ENCODE measurements at places on chromosomes 12 and 14. TPM values are rescaled to one million over a fixed set of nuclear protein-coding genes. Genes with fewer than 3 reads are reported as not detected.

DNA sequence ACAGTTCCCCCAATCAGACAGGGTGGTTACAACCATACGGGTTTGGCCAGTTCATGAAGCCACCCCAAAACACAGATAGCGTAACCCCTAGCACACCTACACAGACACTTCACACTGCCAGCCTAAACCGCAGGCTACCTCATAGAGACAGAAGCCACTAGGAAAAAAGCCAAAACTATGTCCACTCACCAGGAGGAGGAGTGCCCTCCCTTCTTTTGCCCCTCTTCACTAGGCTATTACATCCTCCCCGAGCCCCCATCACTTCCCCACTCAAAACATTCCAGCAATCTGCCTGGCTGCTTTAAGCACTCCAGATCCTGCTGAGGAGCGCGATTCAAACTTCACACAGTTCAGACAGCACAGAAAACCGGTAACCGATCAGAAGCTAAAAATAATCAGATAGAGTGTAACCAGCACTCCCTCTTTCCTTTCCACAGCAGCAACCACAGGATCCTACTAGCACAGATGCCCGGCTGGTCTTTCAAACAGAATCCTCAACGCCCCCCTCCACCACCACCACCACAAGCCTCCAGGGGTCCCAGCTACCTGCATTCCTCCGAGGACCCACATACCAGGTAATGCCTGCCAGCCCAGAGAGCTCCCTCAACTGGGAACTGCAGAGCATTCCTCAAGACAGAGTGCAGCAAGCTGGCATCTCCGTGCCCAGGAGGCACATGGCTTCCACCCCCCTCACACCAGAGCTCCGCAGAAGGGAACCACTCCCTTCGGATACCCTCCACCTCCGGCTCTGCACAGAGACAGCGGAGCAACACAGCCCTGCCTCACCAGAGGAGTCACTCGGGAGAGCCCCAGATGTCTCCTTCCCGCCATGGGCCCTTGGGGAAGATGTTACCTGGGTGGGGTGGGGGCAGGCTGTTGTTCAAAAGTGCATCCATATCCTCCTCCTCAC, 1.5 kb downstream of the CHD4 start:
- DNase-seq: peak; percentile 68

GRCh38 chr14:99681101-99681831, 2.8 kb upstream of the CYP46A1 start:
- no peak for DNase-seq

DNA sequence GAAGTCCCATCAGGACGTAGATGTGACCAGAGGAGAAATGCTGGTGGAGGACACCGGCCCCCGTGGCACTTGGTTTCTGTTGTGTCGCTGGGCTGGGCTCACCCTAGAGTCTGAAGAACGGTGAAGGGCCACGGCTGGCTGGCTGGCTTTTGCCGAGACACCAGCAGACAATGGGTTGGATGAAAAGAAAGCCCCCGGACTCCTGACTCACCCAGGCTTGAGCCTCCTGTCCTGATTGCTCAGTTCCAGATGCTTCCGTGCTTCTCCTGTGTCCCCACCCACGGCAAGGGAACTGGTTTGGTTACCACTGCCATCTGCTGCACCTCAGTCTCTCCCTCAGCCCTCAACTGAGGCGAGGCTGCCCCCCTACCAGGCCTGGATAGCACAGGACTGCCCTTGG, 10.4 kb upstream of the ENDOU start:
- no peak for DNase-seq

DNA sequence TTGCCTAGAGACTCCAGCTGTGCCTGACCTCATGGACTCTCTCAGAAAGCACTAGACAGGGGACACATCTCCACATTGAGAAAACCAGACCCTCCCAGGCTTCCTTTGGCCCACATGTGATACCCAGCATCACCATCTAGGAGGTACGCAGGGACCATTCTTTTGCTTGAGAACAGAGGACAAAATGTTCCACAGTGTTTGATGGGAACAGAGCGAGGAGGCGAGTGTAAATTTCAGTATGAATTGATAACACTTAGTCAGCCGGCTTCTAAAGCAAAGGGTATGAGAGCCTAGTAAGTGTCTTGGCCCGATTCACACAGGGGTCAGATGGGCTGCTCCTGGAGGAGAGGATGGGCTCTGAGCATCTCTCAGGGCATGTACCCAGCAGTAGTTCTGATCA, 1052.4 kb downstream of the BCL11B start:
- DNase-seq: no peak

DNA sequence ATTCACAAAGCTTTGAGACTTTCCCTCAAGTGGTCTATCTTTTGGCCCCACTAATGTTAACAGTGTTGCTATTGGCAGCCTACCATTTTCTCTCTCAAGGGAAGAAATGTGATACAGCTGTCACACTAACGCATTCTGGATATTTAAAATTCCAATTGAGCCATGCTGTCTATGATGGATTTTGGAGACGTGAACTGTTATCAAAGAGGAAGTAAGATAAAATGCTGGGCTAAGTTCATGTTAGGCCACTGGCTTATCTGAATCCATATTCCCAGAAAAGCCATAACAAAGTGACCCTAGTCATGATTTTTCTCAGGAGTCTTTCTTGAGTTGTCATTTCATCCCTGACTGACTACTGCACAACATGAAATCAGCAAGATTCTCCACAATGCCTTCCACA, 200.2 kb downstream of the PHLDA1 start:
- DNase-seq: no peak

GRCh38 chr14:44897845-44898151, 63.9 kb downstream of the KLHL28 start:
- DNase-seq: no peak

DNA sequence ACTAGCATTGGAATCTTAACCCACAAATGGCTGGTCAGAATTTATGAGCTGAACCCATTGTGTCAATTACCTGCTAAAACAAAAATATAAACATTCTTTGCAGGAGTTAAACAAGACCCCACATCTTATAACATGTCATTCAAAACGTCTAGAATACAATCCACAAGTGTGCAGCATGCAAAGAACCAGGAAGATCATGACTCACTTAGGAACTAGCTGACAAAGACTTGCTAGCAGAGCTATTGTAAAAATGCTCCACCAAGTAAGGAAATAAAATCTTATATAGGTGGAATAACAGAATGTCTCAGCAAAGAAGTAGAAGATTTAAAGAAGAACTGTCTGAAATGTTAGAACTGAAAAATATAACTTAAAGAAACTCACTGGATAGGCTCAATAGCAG, 26.5 kb upstream of the POC1B start:
- DNase-seq: no peak

GRCh38 chr12:18700271-18700670, 37.5 kb downstream of the PLCZ1 start:
- DNase-seq: peak; percentile 37

GRCh38 chr14:106211334-106211900, 685.0 kb downstream of the TMEM121 start:
- DNase-seq: no peak

GRCh38 chr14:61476105-61476753, 154.8 kb downstream of the PRKCH start:
- DNase-seq: no peak

- no peak for DNase-seq
Observed at GRCh38 chr12:29731591-29731990, 52.2 kb downstream of the TMTC1 start.

- no peak for DNase-seq
Observed at GRCh38 chr12:107891967-107892366, 117.5 kb downstream of the ASCL4 start.

- DNase-seq: no peak
Observed at GRCh38 chr12:110075880-110076279, 27.6 kb upstream of the C12orf76 start.

- DNase-seq: peak; percentile 77
Observed at GRCh38 chr12:16019136-16019535, 108.0 kb downstream of the DERA start.

DNA sequence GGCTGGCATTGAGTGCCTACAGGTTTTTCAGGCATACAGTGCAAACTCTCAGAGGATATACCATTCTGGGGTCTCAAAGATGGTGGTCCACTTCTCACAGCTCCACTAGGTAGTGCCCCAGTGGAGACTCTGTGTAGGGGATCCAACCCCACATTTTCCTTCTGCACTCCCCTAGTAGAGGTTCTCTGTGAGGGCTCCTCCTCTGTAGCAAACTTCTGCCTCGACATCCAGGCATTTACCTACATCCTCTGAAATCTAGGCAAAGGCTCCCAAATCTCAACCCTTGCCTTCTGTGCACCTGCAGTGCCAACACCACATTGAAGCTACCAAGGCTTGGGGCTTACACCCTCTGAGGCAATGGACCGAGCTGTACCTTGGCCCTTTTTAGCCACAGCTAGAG, 179.2 kb downstream of the CCDC91 start:
- no peak for DNase-seq

- DNase-seq: no peak
Observed at GRCh38 chr14:93104961-93105360, 10.8 kb downstream of the ITPK1 start.

DNA sequence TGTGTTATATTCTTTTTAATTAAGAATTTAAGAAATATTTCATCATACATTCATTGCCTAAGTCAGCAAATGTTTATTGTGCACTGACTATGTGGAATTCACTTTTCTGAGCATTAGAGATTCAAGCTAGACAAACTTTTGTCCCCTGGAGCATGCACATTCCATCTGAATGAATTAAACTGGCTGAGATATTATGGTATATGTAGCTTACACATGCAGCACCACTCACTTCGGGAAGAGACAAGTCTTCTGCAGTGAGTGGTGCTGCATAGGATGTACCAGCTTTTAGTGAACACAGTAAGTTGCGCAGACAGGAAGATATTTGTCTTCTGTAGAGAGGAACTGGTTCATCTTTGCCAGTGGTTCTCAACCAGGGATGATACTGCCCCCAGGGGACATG, 318.4 kb downstream of the SYT1 start:
- no peak for DNase-seq

DNA sequence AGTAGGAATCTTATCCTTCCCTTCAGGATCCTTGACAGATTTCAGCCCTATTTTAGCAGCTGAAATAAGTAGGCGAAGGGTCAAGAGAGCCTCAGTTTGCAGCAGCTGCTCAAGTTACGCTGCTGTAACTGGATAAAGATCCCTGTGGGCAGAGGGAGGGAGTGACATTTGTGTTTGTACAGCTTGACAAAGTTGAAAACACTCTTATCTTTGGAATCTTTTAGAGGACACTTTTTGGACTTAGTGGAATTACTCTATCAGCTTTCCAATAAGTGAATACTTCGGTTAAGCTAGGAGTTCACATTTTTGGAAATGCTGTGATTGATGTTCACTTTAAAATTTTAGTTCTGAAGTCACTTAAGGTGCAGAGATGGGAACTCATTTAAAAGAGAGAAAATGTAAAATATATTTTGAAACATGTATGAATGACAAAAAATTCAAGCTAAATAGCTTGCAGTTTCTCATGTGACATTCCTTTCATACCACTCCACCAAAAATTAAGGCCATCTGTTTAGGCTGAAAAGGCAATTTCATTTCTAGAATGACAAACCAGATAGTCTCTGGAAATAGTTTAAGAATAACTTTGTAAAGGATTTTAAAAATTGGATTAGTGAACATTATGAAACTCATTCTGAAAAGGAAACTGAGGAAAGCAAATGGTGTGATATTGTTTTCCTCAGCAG, 55.2 kb downstream of the SLC38A4 start:
- peak; percentile 89 for DNase-seq

GRCh38 chr12:579420-580110, 83.7 kb downstream of the NINJ2 start:
- no peak for DNase-seq

DNA sequence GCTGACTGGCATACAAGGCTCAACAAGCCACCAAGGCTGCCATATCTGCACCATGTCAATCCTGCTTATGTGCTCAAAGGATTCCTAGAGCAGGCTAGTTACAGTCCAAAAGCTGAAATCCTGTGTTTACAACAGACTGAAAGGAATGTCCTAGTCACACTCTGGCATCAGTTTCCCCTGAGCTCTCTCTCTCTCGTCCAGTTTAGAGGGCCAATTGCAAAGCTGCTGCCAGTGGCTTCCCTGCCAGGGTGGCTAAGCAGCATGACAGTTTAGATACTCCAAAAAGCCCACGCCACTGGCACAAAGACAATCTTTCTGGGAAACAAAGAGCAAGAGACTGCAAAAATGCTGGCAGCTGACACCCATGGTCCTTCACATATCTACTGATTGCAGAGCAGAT, 392.1 kb downstream of the RPS29 start:
- DNase-seq: no peak

DNA sequence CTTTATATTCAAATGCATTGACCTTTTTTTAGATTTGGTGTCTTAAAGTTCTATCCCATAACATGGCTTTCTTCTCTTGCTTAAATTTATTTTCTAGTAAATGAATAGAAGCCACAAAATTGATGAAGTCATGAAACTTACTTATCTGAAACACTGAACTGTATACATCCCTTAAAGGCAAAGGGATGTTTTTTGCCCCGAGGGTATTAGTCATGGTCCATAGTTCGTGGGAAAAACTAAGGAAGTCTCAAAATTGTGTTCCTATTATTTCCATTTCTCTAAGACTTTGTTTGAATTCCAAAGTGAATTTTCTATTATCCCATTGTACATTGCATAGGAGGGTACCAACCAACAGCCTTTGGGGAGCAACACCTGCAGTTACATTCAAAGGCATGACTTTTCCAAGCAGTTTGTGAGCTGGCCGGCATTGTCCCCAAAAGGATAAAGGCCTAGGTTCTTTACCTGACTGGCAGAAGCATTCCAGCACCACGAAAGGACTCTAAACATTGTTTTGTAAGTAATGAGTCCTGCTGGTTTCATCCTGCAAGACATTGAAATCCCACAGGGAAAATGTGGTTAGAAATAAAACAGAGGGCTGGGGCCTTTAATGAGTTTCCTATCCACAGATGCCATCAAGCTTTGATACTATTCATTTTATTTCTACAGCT, 473.5 kb downstream of the PRKD1 start:
- DNase-seq: no peak

GRCh38 chr14:68580096-68580645, 212.7 kb downstream of the ZFP36L1 start:
- peak; percentile 59 for DNase-seq

- no peak for DNase-seq
Observed at GRCh38 chr14:100146531-100147091, 12.8 kb downstream of the DEGS2 start.

DNA sequence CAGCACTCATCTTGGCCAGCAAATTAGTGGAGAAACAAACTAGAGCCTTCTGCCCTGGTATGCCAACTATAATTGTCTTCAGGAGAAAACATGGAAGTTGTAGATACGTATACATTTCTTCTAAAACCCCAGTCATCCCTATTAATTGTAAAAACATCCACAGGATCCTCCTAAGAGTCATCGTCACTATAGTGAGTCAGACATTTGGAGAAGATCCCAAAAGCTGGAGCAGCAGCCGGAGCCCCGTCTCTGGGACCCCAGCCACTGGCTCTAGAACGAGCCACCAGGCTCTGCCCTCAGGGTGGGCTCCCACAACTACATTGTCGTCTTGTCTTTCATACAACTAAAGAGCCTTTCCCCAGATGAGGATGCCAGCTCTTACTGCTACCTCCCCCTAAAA, 15.5 kb downstream of the PRKAB1 start:
- no peak for DNase-seq

- no peak for DNase-seq
Observed at GRCh38 chr14:58200846-58201245, 897 bp downstream of the ACTR10 start.

Gene IFNG-AS1
- not detected for total RNA-seq

Gene R3HDM2
- 24.6 TPM for total RNA-seq

Gene MANSC4
- not detected for total RNA-seq

Gene ZFHX2
- 0.31 TPM for total RNA-seq

Gene ALDH1L2
- total RNA-seq: 13.4 TPM

Gene KRT82
- not detected for total RNA-seq

Gene LRRC9
- 0.08 TPM for total RNA-seq

Gene TAS2R20
- total RNA-seq: 0.68 TPM

Gene TXNDC16
- total RNA-seq: 7.6 TPM

Gene PAX9
- total RNA-seq: 0.62 TPM

Gene PRH2
- not detected for total RNA-seq
